ENCODE measurements at places on chromosomes 6 and 20. TPM values are rescaled to one million over a fixed set of nuclear protein-coding genes. Genes with fewer than 3 reads are reported as not detected.

Gene WFDC5
- not detected for total RNA-seq

Gene ZNF451
- total RNA-seq = 104 TPM

Gene PABPC1L
- total RNA-seq = 6.4 TPM

Gene PLN
- not detected for total RNA-seq

Gene PLA2G7
- not detected for total RNA-seq

DNA sequence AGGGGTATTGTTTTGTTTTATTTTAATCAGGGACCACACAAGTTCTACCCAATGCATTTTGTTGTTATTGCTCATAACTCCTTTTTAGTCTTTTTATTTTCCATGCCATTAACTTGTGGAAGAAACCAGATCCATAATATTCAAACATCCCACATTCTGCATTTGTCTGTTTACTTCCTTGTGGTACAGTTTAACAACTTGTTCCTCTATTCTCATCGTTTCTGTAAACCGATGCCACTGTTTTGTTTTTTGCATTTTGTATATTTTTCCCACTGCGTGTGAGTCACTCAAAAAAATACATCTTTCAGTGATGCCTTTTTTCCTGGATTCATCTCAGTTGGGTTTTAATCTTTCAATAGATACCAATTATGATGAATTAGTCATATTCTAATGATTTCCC lies 22.3 kb downstream of the SF3B5 start:
- DNase-seq = no peak

DNA sequence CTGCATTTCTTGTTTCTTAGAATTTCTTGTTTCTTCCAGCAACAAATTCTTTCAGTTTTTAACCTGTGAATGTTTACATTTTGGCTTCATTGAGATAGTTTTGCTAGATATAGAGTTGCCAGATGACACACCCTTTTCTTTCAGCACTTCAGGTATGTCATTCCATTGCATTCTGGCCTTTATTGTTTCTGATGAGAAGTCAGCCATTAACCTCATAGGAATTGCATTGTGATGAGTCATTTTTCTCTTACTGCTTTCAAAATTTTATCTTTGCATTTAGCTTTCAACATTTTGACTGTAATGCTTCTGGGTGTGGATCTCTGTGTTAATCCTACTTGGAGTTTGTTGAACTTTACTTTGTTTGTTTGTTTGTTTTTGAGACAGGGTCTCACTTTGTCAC lies 440.3 kb upstream of the HS3ST5 start:
- DNase-seq = no peak

- no peak for DNase-seq
Observed at GRCh38 chr6:24448828-24449525, 40.4 kb downstream of the GPLD1 start.

DNA sequence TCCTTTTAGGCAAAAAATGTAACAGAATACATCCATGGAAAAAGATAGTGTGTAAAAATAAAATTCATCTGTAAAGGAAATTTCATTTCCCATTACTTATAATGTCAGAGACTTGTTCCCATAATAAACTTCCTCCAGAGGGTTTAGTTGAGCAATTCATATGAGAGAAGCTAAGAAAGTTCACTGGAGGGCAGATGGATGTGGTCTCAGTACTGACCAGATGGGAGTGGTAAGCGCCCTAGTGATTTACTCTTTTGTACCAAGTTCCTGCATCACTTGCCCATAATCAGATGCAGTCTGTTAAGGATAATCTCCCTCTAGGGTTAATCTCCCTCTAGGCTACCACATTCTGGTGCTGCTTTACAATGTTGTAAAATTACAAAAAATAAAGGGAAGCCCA lies 61.7 kb downstream of the ESF1 start:
- DNase-seq = no peak

DNA sequence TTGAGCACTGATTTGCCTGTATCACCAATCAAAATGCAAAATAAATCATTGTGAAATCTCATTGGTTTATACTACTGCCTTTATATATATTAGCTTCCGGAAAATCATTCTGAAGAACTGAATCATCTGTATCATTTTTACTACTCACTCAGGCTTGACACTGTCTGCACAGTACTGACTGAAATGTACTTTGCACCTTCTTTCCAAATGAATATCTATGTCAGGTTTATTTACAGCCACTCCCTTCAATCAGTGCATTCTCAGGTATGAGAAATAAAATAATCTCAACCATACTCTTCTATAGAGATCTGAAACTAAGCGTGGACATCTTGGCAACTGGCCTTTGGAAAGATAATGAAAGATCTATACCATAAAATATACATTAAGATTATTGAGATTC lies 2.7 kb downstream of the KHDRBS2 start:
- DNase-seq = no peak

DNA sequence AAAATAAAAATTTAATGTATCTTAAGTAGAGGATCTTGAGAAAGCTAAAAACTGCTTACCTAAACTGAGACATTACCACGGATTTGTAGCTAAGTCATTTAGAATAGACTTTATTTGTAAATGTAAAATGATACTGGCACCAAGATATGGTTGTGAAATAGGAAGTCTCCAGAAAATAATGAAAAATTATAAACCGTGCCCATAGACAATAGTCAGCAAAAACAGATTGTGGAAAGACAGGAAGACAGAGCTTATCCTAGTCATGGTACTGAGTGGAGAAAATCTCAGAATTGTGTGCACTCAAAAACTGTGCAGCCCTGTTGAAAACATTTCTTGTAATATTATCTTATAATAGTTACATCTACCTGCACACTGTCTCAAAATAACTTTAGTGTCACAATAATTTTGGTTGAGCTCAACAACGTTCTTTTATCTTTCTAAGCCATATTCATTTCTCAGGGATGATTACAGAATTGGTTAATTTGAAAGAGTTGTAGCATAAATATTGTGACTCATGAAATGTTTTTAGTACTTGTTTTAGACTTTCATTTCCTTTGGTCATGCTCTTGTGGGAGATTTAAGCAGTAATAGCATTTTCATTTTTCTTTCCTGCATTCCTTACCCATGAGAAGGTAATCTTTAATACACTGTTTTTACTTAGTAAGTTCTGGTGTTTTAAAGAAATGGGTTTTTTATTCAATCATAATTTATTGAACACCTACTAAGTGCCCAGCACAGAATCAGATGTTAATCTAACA lies 174.5 kb downstream of the SOX4 start:
- no peak for DNase-seq

DNA sequence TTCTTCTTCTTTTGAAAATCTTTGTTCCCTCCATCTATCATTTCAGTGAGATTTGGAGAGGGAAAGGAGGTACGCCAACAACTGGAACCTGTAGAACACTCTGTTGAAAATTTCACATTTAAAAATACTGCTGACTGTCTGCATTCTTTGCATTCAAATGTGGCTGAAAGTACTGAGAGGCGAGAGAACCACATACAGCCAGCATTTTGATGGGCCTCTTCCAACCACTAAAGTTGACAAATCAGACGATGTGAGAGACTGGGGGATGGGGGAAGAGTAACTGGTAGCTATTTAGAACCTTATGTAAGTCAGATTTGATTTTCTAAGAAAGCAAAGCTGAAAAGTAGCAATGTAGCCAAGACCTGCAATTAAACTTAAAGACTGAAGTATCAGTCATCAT lies 77.5 kb downstream of the FKBP5 start:
- no peak for DNase-seq

GRCh38 chr6:15627821-15628220 lies 35.0 kb downstream of the DTNBP1 start:
- no peak for DNase-seq

Data from HepG2 (cell line).